ENCODE measurements at places on chromosomes 4 and X. TPM values are rescaled to one million over a fixed set of nuclear protein-coding genes. Genes with fewer than 3 reads are reported as not detected.

F8A2 gene
- total RNA-seq: not detected

DNA sequence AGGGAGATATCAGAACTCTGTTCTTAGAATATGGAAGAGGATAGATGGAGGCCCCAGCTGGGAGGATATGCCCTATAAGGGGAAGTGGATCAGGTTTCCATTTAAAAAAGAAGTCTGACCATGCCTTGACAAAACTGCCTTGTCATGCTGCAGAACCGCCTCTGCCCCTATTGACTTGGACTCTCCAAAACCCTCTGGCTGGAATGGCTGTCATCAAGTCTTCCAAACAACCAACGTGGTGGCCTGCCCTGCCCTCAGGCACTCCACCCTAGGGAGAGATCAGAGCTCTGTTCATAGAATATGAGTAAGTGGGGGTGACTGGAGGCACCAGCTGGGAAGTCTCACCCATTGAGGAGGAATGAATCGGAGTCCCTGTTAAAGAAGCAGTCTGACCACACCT, 114.9 kb downstream of the VSIG4 start:
- no peak for DNase-seq

DNA sequence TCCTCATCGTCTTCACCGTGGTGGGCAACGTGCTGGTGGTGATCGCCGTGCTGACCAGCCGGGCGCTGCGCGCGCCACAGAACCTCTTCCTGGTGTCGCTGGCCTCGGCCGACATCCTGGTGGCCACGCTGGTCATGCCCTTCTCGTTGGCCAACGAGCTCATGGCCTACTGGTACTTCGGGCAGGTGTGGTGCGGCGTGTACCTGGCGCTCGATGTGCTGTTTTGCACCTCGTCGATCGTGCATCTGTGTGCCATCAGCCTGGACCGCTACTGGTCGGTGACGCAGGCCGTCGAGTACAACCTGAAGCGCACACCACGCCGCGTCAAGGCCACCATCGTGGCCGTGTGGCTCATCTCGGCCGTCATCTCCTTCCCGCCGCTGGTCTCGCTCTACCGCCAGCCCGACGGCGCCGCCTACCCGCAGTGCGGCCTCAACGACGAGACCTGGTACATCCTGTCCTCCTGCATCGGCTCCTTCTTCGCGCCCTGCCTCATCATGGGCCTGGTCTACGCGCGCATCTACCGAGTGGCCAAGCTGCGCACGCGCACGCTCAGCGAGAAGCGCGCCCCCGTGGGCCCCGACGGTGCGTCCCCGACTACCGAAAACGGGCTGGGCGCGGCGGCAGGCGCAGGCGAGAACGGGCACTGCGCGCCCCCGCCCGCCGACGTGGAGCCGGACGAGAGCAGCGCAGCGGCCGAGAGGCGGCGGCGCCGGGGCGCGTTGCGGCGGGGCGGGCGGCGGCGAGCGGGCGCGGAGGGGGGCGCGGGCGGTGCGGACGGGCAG, 792 bp downstream of the ADRA2C start:
- DNase-seq: no peak

GRCh38 chr4:187362937-187363857, 632.4 kb upstream of the ZFP42 start:
- peak; percentile 53 for DNase-seq

GRCh38 chr4:967113-968104, 6.0 kb downstream of the DGKQ start:
- no peak for DNase-seq

- peak; percentile 17 for DNase-seq
Observed at GRCh38 chr4:98745366-98745765, 87.0 kb upstream of the TSPAN5 start.

DNA sequence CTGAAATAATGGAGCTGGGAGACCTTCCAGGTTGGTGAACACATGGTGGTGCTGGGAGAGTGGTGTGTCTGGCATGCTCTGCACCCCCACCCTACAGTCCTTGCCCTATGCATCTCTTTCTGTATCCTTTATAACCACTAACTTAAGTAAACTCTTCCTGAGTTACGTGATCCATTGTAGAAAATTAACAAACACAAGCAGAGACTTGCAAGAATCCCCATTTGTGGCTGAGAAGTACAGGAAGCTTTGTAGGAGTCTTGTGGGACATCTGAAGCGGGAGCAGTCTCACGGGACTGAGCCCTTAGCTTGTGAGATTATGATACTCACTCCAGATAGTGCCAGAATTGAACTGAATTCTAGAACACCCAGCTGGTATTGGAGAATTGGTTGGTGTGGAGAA, 14.3 kb upstream of the FAM13A start:
- no peak for DNase-seq

GPR82 gene
- total RNA-seq: not detected

TRIML1 gene
- total RNA-seq: not detected

SCRG1 gene
- total RNA-seq: 0.12 TPM

DNA sequence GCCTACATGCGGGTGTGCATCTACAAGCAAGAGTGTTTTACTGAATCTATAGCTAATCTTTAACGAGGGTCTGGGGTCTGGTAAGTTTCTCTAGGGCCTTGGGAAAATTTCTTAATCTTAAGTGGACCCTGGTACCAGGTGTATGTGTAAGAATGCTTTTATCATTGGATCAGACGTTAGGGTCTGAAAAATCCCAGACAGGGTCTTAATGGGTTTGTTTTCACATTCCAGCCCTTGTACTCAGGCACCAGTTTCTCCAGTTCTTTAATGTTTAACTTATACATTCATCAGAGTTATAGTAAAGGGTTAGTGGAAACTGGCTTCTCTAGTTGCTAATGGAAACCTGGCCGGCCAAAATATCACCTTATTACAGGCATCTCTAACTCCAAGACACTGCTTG, 11.6 kb downstream of the MAGEB16 start:
- DNase-seq: no peak

MAGEC1 gene
- total RNA-seq: 0.10 TPM

GRCh38 chrX:118475903-118476302, 19.7 kb upstream of the DOCK11 start:
- no peak for DNase-seq

DNA sequence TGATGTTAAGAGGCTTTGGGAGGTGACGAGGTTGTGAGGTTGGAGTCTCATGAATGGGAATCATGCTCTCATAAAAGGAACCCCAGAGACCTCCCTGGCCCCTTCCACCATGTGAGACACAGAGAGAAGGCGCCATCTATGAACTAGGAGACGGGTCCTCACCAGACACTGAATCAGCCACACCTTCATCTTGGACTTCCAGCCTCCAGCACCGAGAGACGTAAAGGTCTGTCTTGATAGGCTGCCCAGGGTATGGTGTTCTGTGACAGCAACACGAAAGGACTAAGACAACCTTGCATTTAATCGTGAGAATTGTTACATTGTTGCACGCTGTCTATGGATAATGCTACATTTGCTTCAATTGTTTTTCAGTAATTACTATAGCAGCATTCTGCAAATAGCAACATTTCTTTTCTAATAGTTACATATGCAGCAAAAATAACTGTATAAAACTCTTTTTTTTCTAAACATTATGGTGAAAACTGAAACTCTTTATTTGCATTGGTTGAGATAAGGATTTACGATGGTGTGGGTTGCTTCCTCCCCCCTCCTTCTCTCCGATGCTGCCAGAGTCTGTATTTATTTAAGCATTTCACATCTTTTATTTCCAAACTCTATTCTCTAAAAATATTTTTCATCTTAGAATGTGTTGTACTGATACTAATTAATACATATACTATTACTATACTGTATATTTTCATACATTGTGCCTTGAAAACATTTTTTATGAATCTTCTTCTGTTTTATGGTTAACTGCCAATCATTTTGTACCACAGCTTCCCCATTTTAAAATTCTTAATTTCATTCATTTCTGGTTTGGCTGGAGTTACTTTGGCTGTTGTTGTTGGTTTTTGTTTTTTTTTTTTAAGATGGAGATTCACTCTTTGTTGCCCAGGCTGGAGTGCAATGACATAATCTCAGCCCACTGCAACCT, 26.4 kb upstream of the AKAP17A start:
- no peak for DNase-seq

GRCh38 chr4:55378617-55379467, 16.9 kb upstream of the TMEM165 start:
- DNase-seq: peak; percentile 79

TMEM154 gene
- total RNA-seq: 0.60 TPM

DNA sequence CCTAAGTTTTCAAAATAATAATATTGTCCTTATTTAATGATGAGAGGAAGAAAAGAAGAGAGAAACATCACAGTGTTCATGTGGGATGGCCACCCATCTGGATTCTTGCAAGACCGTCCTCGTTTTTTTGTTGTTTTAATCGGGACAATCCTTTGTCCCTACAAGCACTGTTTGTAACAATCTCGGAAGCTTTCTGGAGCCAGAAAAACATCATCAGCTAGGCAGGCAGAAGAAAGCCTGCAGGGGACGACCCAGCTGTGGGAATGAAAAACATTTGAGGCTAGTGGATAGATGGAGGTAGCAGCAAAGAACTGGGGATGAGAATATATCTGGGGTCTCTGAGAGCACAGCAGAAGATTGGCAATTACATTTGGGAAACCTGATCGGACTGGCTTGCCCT, 105.6 kb downstream of the DKK2 start:
- DNase-seq: no peak

GRCh38 chrX:39705290-39705689, 392.5 kb downstream of the BCOR start:
- peak; percentile 93 for DNase-seq

GRCh38 chr4:172662113-172662512, 506.5 kb upstream of the GALNT7 start:
- DNase-seq: no peak

DNA sequence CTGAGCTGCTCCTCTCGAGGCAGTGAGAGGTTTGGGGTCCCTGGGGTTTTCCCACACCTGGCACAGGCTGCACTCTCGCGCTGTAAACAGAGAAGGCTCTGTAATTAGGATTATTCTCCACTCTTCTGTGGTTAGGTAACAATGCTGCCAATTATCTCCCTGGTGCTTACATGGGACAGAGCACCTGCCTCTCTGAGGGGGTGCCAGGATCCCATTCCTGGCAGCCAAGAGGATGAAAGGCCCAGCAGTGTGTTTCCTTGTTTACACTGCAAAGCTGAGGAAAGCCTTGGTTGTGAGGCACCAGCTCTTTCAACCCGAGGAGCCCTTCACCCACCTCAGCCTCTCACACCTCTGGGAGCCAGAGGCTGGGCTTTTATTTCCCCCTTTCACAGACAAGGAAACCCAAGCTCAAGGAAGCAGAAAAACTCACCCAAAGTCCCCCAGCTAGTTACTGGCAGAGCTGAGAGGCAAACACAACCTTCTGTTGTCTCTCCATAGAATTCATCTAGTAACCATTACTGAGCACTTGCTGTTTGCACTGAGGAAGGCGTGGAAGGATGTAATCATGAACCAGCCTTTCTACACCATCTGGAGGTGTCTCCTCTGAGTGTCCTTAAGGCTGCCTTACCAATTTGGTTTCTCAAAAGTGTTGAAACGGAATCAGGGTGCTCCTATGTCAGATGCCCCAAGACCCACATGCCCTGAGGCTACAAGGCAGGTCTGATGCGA, 39.7 kb upstream of the PROM1 start:
- no peak for DNase-seq

GRCh38 chr4:184335520-184335919, 117.8 kb upstream of the ENPP6 start:
- DNase-seq: no peak

LDOC1 gene
- total RNA-seq: 2.8 TPM

AKAP14 gene
- not detected for total RNA-seq

XAGE1A gene
- 1.9 TPM for total RNA-seq

ATP2B3 gene
- total RNA-seq: not detected

- DNase-seq: no peak
Observed at GRCh38 chr4:78885598-78885997, 53.6 kb downstream of the PAQR3 start.

RIPPLY1 gene
- not detected for total RNA-seq

RPA4 gene
- total RNA-seq: not detected

GRCh38 chr4:17232566-17233253, 279.2 kb downstream of the QDPR start:
- peak; percentile 72 for DNase-seq

- DNase-seq: peak; percentile 23
Observed at GRCh38 chr4:101604976-101605375, 185.6 kb upstream of the BANK1 start.

DNA sequence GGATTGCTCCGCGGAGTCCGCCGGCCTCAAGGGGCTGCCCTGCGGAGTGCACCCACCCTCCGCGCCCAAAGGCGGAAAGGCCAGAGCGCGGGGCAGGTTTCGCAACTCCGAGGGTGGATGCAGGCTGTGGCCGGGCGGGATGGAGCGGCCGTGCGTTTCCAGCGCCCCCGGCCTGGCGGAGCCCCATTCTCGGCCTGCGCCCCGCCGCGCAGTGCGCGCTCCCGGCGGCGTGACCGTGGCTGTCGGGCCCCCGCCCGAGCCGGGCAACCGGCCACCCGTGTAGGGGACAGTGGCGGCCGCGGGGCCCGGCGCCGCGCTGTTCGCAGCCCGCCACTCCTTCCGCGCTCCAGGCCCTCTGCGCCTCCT, 331 bp downstream of the SETD7 start:
- DNase-seq: no peak

- DNase-seq: no peak
Observed at GRCh38 chrX:10231461-10231860, 74.7 kb downstream of the CLCN4 start.

CTAG2 gene
- not detected for total RNA-seq

All from RPMI7951 (cell line).